ENCODE measurements at places on chromosomes 1 and 21.

- no peak for DNase-seq
Observed at GRCh38 chr1:53430779-53431178, 28.4 kb upstream of the DMRTB1 start.

DNA sequence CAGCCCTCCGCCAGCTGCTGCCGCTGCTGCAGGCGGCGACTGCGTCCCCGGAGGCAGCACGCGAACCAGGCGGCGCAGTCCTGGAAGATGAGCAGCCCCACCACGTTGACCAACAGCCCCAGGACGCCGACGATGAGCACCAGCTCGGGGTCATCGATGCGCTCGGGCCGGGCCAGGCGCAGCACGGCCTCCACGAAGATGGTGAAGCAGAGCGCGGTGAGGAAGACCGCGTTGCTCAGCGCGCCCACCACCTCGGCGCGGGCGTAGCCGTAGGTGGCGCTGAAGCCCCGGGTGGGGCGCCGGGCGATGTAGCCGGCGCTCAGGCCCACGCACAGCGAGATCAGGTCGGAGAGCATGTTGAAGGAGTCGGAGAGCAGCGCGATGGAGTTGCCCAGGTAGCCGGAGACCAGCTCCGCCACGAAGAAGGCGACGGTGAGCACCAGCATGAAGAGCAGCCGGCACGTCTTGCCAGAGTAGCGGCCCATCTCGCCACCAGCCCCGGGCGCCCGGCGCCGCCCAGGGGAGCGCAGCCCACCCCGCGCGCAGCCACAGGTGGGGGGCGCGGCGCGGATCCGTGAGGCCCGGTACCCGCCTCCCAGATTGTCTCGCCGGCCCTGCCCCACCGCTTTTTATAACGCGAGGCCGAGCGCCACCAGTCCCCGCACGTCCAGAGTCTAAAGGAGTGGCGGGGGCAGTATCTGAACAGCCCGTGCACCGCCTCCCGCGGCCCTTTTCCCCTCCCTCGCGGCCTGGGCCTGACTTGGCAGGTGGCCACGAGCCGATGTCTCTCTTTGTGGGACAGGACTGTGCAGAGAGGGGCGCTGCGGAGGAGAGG, at the start of gene SLC30A10:
Gene SLC30A10 (minus strand): TSS at position 602 of the 835 bp plus-strand sequence. CDS start 117 bp downstream, at position 485.
- DNase-seq, result no peak

DNA sequence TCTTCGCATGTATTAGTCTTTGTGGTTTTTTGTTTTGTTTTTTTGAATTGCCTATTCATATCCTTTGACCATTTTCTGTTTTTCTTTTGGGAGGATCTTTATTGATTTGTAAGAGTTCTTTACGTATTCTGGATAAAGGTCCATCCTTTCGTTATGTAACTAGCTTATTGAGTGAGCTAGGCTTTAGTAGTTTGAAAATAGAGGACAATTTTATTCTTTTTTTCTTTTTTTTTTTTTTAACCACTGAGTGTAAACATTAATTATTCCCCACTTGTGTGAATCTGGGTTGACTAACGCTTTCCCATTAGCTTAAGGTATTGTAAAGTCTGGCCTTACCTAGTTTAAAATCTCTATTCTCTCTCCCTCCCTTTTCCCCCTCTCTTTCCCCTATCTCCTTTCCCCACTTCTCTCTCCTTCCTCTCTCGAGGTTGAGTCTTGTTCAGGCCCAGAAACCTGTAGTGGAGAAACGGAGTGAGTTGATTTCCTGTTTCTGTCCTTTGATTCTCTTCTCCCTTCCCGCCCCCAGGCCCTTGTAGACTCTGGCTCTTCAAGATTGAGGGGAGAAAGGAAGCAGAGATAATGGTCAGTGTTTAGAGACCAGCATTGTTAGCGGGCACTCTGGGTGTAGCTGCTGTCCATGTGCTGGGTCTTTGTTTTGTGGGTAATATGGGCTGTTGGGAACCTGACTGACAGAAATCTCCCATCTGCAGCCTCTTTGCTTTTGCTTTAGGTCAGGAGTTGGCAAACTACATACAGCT, 1.5 kb downstream of the MORC3 start:
- no peak for DNase-seq

DNA sequence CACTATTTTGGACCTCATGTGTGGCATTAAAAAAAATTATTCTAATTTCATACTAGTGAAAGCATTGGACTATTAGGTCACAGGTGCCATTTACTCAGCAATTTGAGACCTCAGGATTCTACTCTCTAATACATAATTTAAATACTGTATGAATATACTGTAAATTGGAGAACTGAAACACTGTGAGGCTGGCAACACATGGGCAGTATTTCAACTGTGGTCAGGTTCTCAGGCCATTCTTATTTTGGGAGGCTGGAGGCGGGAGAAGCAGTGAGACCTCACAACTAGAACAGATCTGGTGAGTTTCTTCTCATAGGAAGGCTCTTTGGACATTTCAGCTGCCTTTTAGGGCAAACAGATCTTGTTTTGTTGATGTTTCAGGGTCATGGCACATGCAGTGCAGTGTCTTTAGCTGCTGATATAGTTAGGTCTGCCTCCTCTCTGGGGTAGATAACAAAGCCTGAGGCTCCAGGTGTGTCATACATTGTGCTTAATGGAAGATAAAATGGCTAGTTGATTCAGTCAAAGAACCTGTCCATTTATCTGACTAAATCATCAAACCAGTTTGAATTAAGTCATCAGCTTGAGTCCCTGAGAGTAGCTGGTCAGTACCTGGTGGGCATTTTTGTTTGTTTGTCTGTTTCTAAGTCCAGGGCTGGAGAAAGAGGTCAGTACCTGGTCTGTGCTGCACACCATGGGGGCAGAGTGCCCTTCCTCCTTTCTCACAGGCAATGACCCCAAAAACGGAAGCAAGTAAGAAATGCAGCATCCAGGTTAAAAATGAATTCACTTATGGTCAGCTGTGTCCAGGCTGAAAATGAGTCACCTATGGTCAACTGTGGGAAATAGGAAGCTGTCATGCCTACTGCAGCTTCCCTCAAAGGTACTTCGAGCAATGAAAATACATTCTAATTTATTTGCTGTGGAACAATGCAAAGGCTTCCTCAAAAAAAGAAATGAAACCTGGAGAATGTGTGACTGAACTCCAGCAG, 216.2 kb downstream of the SDCCAG8 start:
- no peak for DNase-seq

- no peak for DNase-seq
Observed at GRCh38 chr1:100353071-100353801, 930 bp downstream of the CDC14A start.
